ENCODE measurements at places on chromosomes 4 and X.

DNA sequence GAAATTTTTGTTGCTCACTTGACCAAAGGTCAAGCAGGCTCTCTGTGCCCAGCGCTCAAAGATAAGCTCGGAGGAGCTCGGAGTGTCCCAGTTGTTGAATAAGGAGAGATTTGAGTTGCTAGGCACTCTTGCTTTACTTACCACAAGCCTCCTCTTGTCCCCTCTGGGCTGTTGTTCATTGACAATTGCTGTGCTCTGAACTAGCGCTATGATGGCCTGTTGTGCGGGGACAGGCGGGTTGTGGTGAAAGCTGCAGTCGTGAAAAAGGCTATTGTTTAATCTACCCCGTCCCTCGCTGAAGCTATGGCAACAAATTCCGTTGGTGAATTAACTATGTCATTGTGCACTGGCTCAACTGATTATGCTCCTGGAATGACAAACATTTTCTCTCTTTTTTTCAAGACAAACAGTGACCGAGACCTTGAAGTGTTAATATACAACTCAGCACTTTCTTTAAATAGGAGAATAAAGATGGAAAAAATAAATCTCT is 21.0 kb upstream of the POLA1 start:
- no peak overlapping the region for H3K4me3 ChIP-seq
- H3K4me1 ChIP-seq = no peaks in the 10 kb centered on the region
- H3K27me3 ChIP-seq = no peaks in the 10 kb centered on the region
- H3K36me3 ChIP-seq = no peaks in the 10 kb centered on the region
- H3K27ac ChIP-seq = no peak overlapping the region

GRCh38 chrX:96713303-96713702 is 28.7 kb downstream of the DIAPH2 start:
- no peak overlapping the region for H3K27ac ChIP-seq
- H3K36me3 ChIP-seq = no peaks in the 10 kb centered on the region
- H3K4me3 ChIP-seq = no peak overlapping the region
- H3K27me3 ChIP-seq = no peaks in the 10 kb centered on the region
- H3K4me1 ChIP-seq = no peaks in the 10 kb centered on the region

DNA sequence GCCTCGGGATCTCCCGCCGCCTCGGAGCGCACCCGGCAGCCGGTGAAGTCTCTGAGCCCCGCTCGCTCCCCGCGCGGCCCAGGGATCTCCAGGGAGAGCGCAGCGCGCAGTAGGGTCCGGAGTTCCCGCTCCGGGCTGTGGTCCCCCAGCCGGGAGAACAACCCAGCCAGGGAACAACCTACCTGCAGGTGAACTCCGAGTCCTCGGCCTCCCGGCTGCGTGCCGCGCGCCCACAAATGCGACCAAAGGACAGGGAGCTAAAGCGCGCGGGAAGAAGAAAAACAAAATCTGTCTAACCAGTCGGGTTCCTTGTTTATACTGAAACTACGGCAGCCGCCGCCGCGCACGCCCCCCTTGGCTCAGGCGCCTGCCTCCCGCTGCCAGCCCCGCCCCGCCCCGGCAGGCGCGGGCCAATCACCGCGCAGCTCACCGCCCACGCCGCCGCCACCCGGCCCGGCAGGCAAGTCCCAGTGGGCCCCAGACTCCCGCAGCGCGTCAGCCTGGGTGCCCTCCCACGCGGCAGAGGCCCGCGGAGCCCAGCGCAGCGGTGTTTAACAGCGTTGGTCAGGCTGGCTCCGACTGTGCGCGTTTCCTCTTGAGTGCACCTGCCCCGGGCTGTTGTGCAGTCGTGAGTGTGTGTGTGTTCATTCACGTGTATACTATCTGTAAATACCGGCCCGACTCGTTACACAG is at the start of gene RASGEF1B:
TSS of gene RASGEF1B (minus strand) at position 320 of the 693 bp plus-strand sequence. CDS start 12,399 bp downstream, outside the sequence.
- no peaks in the 10 kb centered on the region for H3K36me3 ChIP-seq
- no peaks in the 10 kb centered on the region for H3K4me1 ChIP-seq
- DNase-seq = peak; percentile 64

DNA sequence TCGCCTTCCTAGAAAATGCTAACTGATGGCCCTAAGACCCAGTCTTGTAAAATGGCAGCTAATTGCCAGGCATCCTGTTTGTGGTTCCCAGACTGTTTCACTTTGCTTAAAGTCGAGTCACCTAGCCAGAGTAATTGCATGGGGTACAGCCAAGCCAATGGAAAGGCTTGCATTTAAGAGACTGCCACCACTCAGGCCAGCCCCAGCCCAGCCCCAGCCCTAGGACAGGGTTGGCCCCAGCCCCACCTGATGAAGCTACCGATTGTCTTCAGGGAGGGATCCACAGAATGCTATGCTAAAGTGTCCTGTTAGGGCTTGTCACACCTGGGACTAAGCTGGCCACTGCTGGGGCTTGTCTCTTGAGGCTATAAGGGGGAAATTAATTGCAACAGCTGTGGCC is 194.6 kb upstream of the KLF3 start:
- H3K27me3 ChIP-seq = no peaks in the 10 kb centered on the region
- H3K4me3 ChIP-seq = no peak overlapping the region
- H3K27ac ChIP-seq = no peak overlapping the region
- no peak for DNase-seq
- no peaks in the 10 kb centered on the region for H3K4me1 ChIP-seq

DNA sequence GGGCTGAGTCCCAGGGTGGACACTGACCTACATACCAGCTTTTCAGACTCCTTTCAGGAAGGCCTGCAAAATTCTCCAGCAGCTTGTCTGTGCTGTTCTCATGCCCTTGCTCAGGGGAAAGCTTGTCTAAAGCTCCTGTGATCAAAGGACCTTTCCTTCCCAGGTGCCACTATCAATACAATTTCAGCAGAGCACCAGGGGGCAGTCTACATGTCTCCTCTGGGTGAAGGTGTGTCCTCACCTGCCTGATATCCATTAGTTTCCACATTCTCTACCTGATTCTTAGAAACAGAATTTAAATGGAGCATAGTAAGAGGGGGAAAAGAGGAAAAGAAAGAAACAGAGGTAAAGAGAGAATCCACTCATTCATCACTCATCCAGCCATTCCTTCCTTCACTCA is 114.2 kb downstream of the PPARGC1A start:
- DNase-seq = no peak
- no peaks in the 10 kb centered on the region for H3K36me3 ChIP-seq

DNA sequence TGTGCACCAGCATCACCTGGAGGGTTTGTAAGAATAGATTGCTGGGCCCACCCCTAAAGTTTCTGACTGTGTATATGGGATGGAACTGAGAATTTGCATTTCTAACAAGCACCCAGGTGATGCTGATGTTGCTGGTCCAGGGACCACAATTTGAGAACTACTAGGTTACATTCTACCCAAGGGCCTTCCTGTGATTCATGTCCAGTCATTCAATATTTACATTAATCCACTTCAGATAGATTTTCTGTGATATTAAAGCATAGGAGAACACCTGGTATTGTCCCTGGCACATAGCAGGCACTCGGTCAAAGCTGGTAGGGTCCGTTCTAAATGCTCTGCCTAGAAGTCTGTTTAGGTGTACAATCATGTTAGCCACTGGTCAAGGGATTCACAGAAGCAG is 19.5 kb upstream of the XPNPEP2 start:
- H3K4me3 ChIP-seq = no peak overlapping the region
- peaks cover 11% of the 10 kb centered on the region for H3K4me1 ChIP-seq
- no peaks in the 10 kb centered on the region for H3K27me3 ChIP-seq
- H3K27ac ChIP-seq = peak overlapping the region; percentile 39

GRCh38 chr4:81471298-81471587 is 464 bp downstream of the RASGEF1B start:
- no peak for DNase-seq
- no peak overlapping the region for H3K27ac ChIP-seq

Data from RWPE2 (cell line).